ENCODE measurements at places on chromosomes 1 and 21.

DNA sequence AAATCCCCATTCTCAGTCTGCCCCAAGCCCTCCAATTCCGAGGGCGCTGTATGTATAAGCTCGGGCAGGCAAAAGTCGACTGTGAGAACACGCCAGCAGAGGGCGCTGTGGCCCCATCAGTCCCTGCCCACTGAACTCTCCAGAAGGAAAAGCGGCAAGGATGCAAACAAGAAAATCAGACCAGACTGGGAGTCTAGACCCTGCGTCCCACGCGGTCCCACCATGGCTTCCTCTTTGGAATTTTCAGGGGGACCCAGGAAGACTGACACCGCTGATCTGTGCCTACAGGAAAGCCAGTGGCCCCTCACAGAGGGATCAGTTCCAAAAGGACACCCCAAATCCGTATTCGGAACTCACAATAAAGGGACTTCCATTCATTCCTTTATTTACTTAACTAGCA lies 19.5 kb downstream of the TEX35 start:
- peak; percentile 66 for DNase-seq

- no peak for DNase-seq
These were observed 1.1 kb downstream of the ICMT start for GRCh38 chr1:6234502-6235295.

DNA sequence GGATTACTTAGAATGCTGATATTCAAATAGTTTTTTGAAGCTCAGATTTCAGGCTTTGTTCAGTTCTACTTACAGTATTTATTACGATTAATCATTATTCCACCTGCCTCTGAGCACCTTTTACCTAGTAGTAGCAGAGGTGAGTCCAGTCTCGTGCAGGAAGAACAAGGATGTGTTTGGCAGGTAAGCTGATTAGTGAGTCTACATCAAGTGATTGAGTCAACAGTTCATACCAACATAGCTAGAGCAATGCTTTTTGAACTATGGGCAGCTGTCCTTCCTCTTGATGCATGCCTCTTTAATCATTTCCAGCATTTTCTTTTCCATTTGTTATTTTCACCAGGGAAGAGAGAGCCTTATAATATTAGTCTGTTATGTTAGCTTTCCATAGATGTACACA lies 838.9 kb downstream of the USP25 start:
- DNase-seq: no peak

DNA sequence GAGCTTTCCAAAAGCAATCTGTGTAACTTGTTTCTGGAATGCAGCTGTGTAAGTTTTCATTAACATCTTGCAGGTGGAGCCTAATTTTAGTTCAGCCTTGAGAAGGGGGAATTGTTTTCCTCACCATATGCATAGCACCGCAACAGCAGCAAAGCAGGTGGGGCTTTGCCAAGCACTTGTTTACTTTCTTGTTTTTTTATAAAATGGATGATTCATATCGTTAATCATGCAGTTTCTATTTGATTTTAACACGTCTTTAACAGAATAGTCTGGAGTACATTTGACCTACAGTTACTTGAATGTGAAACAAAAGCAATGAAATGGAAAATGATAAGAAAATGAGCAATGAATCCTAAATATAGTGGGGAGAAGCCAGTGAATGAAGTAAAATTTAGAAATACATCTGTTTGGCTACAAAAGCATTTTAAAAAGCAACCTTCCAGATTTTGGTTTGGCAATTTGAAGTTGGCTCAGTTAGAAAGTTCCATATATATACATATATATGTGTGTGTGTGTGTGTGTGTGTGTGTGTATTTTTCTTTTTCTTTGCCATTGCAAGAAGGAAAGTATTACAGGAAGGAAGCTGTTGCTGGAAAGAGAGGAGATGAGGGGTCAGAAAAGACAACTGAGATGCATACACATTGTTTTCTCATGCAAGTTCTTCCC lies 119.0 kb upstream of the ADGRL2 start:
- DNase-seq: no peak

GRCh38 chr21:20789729-20790500 lies 208.3 kb upstream of the NCAM2 start:
- no peak for DNase-seq

Measured in activated CD4-positive, alpha-beta T cell treated with anti-CD3 and anti-CD28 coated beads, Interleukin-2, amount 50 U/mL, for 16 hours (primary cell).